Cardiac muscle cell (in vitro differentiated cells and primary cell): ENCODE measurements at places on chromosomes 2 and 18.

DNA sequence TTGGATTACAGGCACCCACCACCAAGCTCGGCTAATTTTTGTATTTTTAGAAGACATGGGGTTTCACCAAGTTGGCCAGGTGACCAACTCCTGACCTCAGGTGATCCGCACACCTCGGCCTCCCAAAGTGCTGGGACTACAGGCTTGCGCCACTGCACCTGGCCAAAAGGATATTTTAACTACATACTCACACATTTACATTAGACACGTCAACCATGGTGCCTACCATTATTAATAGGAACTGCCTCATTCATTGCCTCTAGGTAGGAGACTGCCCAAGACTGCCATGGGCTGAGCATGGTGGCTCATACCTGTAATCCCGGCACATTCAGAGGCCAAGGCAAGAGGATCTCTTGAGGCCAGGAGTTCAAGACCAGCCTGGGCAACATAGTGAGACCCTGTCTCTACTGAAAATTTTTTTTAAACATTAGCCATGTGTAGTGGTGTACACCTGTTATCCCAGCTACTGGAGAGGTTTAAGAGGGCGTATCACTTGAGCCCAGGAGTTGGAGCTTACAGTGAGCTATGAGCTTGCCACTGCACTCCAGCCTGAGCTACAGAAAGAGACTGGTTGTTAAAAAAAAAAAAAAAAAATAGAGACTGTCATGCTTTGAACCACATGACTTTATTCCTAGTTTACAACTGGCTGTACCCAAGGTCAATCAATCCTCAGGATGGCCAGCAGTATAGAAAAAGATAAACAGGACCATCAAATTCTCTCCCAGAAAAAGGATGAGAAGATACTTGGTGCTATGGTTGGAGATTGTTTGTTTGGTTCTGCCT, 31.1 kb upstream of the EPC2 start:
- no peak for DNase-seq

DNA sequence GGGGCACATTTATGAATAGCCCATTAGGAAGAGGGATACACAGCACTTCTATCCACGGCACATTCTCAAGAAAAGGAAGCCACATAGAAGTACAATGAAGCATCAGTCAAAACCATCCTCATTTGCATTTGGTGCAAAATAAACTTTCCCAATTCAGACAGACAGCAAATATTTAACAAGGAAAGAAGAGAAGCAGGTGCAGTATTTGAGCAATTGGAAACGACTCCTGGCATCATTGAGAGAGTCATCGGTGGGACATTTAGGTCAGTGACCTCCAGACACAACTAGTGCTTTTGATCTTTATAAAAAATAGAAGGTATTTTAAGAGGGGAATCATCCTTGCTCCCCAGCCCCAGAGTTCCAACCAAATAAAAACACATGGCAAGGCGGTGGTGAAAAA, 118.0 kb downstream of the MREG start:
- DNase-seq = no peak

DNA sequence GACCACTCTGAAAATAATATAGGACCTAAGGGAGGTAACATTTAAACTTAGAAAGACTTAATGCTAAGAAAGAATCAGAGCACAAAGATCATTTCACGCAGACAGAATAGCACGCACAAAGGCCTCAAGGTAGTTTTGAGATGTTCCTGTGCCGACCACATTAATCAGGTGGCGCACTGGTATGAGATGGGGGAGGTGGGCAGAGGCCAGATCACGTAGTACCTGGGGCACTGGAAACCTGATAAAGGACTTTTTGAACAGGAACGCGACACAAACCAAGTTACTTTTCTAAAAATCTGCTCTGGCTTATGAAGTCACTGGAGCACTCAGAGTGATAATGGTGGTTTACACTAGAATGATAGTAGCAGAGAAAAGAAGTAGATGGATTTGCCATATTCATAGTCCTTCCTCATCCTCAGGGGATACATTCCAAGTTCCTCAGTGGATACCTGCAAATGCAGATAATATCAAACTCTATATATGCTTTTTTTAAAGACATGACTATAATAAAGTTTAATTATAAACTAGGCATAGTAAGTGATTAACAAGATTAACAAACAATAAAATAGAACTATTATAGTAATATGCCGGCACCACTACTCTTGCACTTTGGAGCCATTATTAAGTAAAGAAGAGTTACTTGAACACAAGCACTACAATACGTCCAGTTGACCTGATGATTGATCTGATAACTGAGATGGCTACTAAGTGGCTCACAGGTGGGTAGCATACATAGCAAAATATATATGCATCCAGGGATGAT, 42.6 kb upstream of the CDCA7 start:
- DNase-seq = no peak

DNA sequence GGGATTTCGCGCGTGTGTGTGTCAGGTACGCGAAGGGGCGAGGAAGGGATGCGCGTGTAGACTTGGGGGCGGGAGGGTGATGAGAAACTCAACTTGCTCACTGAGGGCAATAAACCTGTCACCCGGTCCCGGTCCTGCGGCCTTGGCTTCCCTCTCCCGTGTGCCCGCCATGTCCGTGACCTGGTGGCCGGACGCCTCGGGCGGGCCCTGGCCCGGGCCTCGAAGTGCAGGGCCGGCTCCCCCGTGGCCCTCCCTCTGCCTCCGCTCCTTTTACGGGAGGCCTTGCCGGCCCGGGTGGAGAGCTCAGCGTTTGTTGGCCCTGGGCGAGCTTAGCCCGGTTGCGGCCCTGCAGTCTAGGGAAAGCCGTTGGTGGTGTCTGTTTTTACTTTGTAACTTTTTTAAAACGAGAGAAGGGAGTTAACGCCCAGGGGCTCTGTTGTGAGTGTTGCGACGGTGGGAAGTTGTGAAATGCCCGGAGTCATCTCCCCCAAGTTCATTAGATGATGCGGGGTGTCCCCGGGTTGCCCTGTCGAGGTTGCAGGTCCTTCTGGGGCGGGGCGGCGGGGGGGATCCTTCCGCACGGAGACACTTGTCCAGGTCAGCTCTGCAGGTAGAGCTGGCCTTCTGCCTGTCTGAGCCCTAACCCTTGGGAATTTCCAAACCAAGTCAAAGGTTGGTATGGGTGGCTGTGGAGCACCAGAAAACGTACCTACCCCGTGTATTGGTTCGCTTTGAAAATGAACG, 883 bp downstream of the SMCHD1 start:
- DNase-seq = peak; percentile 56

- peak; percentile 35 for DNase-seq
These were observed 18.8 kb upstream of the MREG start for GRCh38 chr2:216031960-216032689.

DNA sequence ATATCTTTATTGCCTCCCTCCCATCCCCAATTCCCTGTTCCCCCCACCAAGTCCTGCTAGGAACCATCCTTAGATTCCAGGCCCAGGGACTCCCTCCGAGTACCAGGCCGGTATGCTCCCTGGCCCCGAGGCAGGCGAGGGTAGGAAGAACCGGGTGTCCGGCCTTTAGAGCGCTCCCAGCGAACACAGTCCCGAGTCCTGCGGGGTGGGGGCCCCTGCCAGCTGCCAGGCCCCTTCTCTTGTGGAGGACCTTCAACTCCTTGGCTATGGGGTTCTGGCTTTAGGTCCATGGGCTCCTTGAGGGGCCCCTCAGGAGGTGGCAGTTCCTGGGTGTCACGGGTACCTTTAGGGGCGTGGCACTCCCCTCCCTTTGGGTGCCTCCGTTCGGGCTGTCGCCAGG, 4.4 kb downstream of the BCS1L start:
- no peak for DNase-seq

GRCh38 chr2:181126311-181126868, 146.0 kb downstream of the UBE2E3 start:
- DNase-seq = no peak

GRCh38 chr2:9333591-9334171, 89.6 kb downstream of the ITGB1BP1 start:
- DNase-seq = peak; percentile 77

DNA sequence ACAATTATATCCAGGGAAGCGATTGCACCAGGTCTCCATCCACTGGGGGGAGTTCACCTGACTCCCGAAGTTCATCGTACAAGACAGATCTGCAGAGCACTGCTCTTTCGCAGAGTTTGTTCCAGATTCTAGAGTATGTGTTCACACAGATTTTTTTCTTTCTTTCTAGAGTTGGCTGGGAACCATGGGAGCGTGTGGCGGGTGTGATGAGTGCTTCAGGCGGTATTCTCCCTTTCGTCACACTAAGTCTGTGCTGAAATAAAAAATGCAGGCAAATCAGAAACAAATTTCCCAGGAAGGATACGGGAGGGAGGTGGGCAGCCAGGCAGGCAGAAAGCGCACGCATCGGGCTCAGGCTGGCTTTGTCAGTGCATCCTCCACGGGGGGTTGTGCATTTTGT, 129.8 kb upstream of the SOX11 start:
- no peak for DNase-seq

DNA sequence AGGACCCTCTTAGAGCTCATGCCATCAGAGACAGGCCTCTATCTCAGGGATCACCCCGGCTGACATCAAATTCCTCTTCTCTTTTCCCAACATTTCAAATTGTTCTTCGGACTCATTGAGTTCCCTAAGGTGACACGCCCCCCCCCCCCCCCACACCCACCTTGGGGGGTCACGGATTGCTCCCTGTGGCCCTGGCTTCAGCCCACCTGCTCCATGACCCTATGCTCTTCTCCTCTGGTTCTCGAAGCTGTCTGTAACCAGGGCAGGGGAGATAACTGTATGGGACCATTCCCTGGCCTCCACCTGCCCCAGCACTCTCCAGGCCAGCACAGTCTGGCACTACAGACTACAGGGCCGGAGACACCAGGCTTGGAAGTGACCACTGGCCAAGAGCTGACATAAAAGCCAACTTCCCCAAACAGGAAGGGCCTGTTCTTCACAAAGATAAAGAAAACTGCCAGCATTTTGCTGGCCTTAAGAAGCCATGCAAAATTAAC, 7.1 kb downstream of the MTERF4 start:
- no peak for DNase-seq

GRCh38 chr2:179840840-179841239, 20.6 kb downstream of the ZNF385B start:
- DNase-seq = no peak

DNA sequence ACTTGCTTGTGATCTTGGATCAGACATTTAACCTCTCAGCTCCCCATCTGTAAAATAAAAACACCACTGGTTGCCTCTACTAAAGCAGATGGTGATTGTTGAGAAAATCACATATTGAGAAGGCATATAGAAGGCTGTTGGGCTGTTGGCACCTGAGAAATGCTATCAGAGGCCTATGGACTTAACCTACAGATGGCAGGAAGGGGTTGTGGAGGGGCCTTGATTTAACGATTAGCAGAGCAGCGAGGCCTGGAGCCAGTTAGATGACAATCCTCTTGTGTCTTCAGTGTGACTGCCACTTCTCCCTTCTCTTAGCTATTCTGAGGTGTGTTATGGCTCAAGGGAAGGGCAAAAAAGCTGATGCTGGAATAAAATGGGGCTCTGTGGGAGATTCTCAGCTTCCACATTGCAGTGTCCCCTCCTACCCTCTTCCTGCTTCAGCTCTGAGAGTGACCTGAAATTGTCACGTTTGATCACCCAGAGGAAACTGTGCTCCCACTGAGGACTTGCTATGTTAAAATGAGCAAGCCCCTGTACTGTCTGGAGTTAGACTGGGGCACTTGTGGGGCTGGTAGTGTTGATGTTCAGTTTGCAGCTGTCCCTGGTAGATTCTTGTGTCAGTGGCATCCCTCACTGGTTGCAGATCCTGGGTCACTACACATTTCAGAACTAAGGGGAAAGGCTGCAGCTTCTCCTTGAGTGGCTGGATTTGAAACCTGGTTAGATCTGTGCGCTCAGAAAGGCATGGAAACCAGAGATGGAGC, 31.5 kb downstream of the CXCR4 start:
- no peak for DNase-seq

DNA sequence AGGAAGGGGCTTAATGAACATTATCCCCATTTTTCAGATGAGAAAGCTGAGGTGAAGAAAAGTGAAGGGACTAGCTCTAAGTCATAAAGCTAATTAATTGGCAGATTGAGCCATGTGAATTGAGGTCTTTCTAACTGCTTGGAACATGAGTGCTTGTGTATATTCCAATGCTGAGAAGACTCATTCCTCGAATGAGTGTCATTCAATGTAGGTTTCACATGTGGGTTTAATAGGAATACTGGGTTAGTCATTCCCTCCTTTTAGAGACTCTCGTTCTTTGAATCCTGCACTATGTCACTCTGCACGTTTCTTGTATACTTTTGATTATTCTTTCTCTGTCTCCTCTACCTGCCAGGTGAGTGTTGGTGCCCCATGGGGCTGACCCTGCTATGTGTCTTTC, 218.2 kb downstream of the HRH4 start:
- no peak for DNase-seq

GRCh38 chr2:196413821-196414274, 225.7 kb upstream of the CCDC150 start:
- no peak for DNase-seq
